WTC11 (cell line): ENCODE measurements at places on chromosomes 5 and 9.

DNA sequence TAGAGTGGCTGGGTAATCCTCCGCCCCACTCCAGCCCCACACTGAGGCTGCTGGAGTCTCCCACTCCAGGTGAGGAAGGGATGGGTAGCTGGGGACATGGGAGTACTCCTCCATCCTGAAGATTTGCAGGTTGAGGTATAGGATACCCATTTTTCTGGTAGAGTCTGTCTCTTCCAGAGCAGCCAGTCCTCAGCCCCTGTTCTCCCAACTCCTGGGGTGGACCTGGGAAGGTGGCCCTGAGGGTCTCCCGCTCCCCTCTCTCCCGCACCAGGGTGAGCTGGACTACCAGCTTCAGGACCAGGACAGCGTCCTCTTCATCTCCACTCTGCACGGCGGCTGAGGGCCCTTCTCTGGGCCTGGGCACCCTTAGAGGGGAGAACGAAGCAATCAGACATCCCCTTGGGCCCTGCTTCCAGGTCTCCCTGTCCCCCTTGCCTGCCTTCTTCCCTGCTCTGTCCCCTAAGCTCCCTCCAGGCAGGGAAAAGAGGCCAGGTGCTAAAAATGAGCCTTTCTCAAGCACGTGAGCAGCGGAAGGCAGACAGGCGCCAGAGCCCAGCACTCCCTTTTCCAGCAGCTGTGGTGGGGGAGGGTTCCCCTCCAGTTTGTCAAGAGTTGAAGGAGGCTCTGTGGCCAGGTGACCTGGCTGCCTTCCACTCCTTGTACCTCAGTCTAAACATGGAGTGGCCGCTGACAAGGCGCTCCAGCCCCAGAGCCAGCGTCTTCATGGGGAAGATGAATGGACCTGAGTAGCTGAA, 18.4 kb downstream of the URM1 start:
- H3K4me1 ChIP-seq: peaks cover 65% of the 10 kb centered on the region
- H3K27me3 ChIP-seq: peaks cover 97% of the 10 kb centered on the region
- peaks cover 14% of the 10 kb centered on the region for H3K36me3 ChIP-seq
- H3K27ac ChIP-seq: no peak overlapping the region

DNA sequence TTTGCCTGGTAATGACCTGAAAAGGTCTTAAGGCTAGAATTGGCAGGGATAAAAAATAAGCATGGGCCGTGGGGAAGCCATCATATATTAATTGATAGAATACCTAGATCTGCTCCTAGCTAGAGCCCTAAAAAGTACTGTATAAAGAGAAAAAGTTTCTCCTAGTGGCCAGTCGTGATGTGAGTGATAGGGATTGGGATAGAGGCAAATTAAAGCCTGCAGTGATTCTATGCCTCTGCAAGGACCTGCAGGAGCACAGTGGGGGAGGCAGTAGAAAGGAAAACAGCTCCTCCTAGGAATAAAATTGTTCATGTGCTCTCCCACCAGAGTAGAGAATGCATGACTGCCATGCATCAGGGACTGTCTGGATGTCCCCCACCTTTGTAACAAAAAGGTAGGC, 56.2 kb upstream of the FTMT start:
- H3K27me3 ChIP-seq: no peaks in the 10 kb centered on the region
- no peak overlapping the region for H3K27ac ChIP-seq
- no peaks in the 10 kb centered on the region for H3K36me3 ChIP-seq
- peaks cover 2% of the 10 kb centered on the region; the same call in 1 of the 2 replicates for H3K4me1 ChIP-seq
- H3K4me3 ChIP-seq: no peak overlapping the region
- DNase-seq: peak; percentile 11

GRCh38 chr9:97786341-97786740, 66.7 kb upstream of the FOXE1 start:
- no peak overlapping the region for H3K4me3 ChIP-seq
- H3K4me1 ChIP-seq: no peaks in the 10 kb centered on the region
- no peak for DNase-seq
- H3K27ac ChIP-seq: no peak overlapping the region

- H3K36me3 ChIP-seq: no peaks in the 10 kb centered on the region
- H3K4me1 ChIP-seq: peaks cover 17% of the 10 kb centered on the region
- H3K27me3 ChIP-seq: no peaks in the 10 kb centered on the region
- DNase-seq: no peak
- no peak overlapping the region for H3K27ac ChIP-seq
Measured at GRCh38 chr5:173795601-173796000, 92.5 kb upstream of the CPEB4 start.

- H3K36me3 ChIP-seq: peaks cover 63% of the 10 kb centered on the region
- H3K4me1 ChIP-seq: peaks cover 41% of the 10 kb centered on the region
- no peak for DNase-seq
- H3K27ac ChIP-seq: no peak overlapping the region
- no peaks in the 10 kb centered on the region for H3K27me3 ChIP-seq
- H3K4me3 ChIP-seq: no peak overlapping the region
Measured at GRCh38 chr5:151672516-151672915, 14.2 kb downstream of the SPARC start.

DNA sequence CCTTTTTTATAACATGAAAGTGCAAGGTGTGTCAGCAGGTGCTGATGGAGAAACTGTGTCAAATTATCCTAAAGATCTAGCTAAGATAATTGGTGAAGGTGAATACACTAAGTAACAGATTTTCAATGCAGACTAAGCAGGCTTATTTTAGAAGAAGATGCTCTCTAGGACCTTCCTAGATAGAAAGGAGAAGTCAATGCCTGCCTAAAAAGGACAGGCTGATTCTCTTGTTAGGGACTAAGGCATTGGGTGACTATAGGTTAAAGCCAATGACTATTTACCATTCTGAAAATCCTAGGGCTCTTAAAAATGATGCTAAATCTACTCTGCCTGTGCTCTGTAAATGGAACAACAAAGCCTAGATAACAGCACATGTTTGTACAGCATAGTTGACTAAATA, 1682.4 kb downstream of the MAT2B start:
- H3K4me1 ChIP-seq: peaks cover 11% of the 10 kb centered on the region
- no peak for DNase-seq
- H3K4me3 ChIP-seq: no peak overlapping the region
- H3K36me3 ChIP-seq: peaks cover 17% of the 10 kb centered on the region
- no peak overlapping the region for H3K27ac ChIP-seq

DNA sequence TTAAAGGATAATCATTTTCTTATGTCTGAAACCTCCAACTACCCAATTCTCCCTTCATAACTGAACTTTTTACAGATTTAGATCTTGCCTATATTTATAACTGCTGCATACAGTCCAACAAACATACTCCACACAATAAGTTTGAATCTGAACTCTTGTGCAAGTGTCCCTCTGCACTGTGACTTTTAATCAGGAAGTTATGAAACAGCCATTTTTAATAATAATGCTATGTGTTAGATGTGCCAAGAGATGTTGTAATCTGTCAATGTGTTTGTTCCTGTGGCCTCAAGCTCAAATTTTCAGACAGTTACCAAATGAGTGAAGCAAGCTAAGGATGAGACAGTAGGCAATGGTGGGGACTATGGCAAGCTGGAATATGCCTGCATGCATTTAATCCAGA, 57.6 kb upstream of the MTAP start:
- H3K4me3 ChIP-seq: no peak overlapping the region
- H3K27ac ChIP-seq: no peak overlapping the region
- peaks cover 99% of the 10 kb centered on the region for H3K27me3 ChIP-seq
- DNase-seq: no peak

DNA sequence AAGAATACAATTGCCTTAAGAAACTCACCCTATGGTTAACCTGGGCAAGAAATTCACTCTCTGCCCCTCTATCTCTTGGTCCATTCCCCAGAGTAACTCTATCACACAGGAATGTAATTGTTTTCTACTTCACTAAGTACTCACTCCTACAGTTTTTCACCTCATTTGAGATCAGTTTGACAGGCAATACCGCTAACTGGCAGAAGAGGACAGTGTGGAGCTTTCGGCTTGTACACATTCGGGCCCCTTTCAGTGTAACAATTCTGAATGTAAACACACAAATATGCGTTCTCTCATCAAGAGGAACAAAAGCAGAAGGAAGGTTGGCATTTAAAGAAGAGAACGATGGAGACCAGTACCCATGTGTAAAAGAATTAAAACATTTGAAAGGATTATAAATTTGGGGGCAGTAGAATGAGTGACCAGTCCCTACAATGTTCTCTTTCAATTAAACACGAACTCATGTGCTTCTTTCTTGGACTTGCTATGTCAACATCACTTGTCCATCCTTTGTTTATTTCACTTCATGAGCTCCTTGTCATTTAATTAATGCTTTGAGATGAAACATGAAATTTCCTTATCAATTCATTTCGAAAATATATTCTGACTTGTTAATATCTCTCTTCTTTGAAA, 188.5 kb upstream of the GRAMD2B start:
- H3K27ac ChIP-seq: no peak overlapping the region
- H3K4me3 ChIP-seq: no peak overlapping the region
- peak; percentile 31 for DNase-seq
- peaks cover 23% of the 10 kb centered on the region for H3K4me1 ChIP-seq
- H3K36me3 ChIP-seq: peaks cover 3% of the 10 kb centered on the region; the same call in 1 of the 2 replicates

DNA sequence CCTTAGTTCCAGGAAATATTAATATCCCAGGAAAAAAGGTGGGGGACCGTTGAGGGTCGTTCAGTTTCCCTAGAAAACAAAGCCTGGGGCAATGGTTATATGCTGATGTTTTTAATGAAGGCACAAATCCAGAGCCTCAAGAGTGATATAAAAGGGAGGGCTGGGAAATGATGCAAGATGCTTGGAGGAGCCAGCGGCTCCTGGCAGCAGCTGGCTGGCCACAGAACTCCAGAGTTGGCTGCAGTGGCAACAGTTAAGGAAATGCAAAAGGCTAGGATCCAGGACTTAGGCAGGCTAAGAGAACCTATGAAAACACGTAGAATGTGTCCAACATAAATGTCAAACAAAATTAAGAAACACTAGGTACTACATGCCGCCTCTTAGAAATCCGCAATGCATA, 31.0 kb upstream of the B4GALT1 start:
- H3K27me3 ChIP-seq: peaks cover 6% of the 10 kb centered on the region
- H3K4me1 ChIP-seq: peaks cover 4% of the 10 kb centered on the region; the same call in 1 of the 2 replicates
- no peak for DNase-seq
- no peak overlapping the region for H3K27ac ChIP-seq

- peaks cover 3% of the 10 kb centered on the region; the same call in 1 of the 2 replicates for H3K27me3 ChIP-seq
- DNase-seq: no peak
- H3K36me3 ChIP-seq: no peaks in the 10 kb centered on the region
- no peak overlapping the region for H3K27ac ChIP-seq
Measured at GRCh38 chr9:34551751-34552605, 29.2 kb upstream of the ENHO start.

GRCh38 chr9:21708260-21708711, 94.2 kb upstream of the MTAP start:
- H3K4me1 ChIP-seq: peaks cover 10% of the 10 kb centered on the region
- H3K27me3 ChIP-seq: peaks cover 25% of the 10 kb centered on the region
- H3K27ac ChIP-seq: no peak overlapping the region
- H3K36me3 ChIP-seq: no peaks in the 10 kb centered on the region

DNA sequence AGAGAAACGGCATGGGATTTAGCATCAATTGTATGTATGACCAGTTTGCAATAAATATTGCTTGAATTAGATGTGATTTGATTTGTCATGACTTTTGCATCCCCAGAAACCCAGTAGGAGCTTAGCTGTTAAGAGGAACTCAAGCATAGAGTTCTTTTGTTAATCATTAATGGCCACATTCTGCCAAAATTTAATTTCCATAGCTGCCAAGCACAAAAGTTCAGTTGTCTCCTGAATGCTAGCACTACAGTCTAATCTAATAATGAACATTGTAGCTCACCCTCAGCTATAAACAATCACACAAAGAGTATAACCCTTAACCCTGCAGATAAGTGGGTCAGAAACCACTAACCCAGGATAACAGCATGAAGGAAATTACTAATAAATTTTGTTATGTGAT, 169.8 kb upstream of the GRAMD2B start:
- no peaks in the 10 kb centered on the region; the same call in 1 of the 2 replicates for H3K27me3 ChIP-seq
- H3K4me3 ChIP-seq: no peak overlapping the region
- no peaks in the 10 kb centered on the region; the same call in 1 of the 2 replicates for H3K36me3 ChIP-seq
- H3K27ac ChIP-seq: no peak overlapping the region
- H3K4me1 ChIP-seq: no peaks in the 10 kb centered on the region
- no peak for DNase-seq

GRCh38 chr9:135268981-135269380, 181.5 kb downstream of the OLFM1 start:
- H3K4me3 ChIP-seq: no peak overlapping the region
- H3K4me1 ChIP-seq: no peaks in the 10 kb centered on the region
- H3K27me3 ChIP-seq: no peaks in the 10 kb centered on the region
- no peak overlapping the region for H3K27ac ChIP-seq

- DNase-seq: no peak
- peaks cover 15% of the 10 kb centered on the region for H3K36me3 ChIP-seq
- H3K27ac ChIP-seq: no peak overlapping the region
- H3K4me1 ChIP-seq: peaks cover 31% of the 10 kb centered on the region
Measured at GRCh38 chr5:3508395-3508794, 87.2 kb upstream of the IRX1 start.

DNA sequence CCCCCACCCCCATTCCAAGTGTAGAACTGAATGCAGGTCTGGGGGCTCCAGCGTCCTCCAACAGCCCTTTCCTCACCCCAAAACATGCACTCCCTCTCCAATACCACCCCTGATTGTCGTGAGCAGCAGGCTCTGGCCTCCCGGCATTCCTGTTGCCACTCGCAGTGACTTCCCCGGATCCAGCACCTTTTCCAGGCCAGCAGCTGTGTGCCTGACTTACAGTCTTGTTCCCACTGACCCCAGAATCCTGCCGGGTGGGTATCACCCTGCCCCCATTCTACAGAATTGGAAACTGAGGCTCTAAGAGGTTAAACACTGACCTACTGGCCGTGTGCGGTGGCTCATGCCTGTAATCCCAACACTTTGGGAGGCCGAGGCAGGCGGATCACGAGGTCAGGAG, 127.2 kb downstream of the OLFM1 start:
- peak; percentile 9 for DNase-seq
- no peak overlapping the region for H3K27ac ChIP-seq
- peaks cover 2% of the 10 kb centered on the region; the same call in 1 of the 2 replicates for H3K36me3 ChIP-seq
- H3K4me1 ChIP-seq: peaks cover 31% of the 10 kb centered on the region
- H3K27me3 ChIP-seq: no peaks in the 10 kb centered on the region

- DNase-seq: peak; percentile 45
- H3K27ac ChIP-seq: no peak within 1 kb of the TSS
- H3K36me3 ChIP-seq: no peaks in the 10 kb centered on the region
- peaks cover 40% of the 10 kb centered on the region for H3K27me3 ChIP-seq
Measured at GRCh38 chr9:112890106-112891081, at the start of gene SLC46A2. Gene SLC46A2 (minus strand): TSS chr9:112890876. CDS start chr9:112890681, 195 bp downstream.

DNA sequence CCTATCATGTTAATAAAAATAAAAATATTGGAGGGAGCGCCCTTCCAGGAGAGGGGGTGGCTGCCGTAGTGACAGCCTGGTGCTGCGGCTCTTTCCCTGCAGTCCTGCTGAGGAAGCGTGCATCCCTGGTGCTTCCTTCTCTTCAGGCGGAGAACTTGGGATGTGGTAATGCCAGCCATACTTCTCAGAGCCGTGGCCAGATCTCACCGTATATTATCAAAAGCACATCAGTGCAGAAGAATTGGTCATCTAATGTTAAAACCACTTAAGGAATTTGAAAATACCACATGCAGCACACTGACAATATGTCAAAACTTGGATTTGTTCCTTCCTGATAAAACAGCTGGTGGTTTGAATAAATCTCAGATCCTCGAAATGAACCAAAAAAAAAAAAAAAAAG, 17.7 kb downstream of the C9orf40 start:
- H3K36me3 ChIP-seq: peaks cover 14% of the 10 kb centered on the region
- DNase-seq: no peak
- no peaks in the 10 kb centered on the region for H3K4me1 ChIP-seq

- H3K27ac ChIP-seq: no peak overlapping the region
- no peaks in the 10 kb centered on the region for H3K4me1 ChIP-seq
- H3K36me3 ChIP-seq: no peaks in the 10 kb centered on the region
- H3K27me3 ChIP-seq: no peaks in the 10 kb centered on the region; the same call in 1 of the 2 replicates
- DNase-seq: no peak
- no peak overlapping the region for H3K4me3 ChIP-seq
Measured at GRCh38 chr5:152551061-152551460, 146.0 kb upstream of the NMUR2 start.

- DNase-seq: no peak
- no peak overlapping the region for H3K4me3 ChIP-seq
- H3K36me3 ChIP-seq: no peaks in the 10 kb centered on the region
Measured at GRCh38 chr5:95241635-95242034, 43.3 kb downstream of the MCTP1 start.
